Right renal pelvis (tissue), 4 donors: ENCODE measurements at places on chromosomes 4 and X. TPM values are rescaled to one million over a fixed set of nuclear protein-coding genes. Genes with fewer than 3 reads are reported as not detected.

The VEGFC gene
- polyA plus RNA-seq = 21.2 TPM

The RS1 gene
- 0.06 TPM for polyA plus RNA-seq

The ZXDA gene
- polyA plus RNA-seq = 5.3 TPM

The SPANXN2 gene
- polyA plus RNA-seq = not detected

The ITM2A gene
- polyA plus RNA-seq = 99.4 TPM

The PNCK gene
- 8.0 TPM for polyA plus RNA-seq

The MID2 gene
- 11.0 TPM for polyA plus RNA-seq

The ZRSR2 gene
- 16.2 TPM for polyA plus RNA-seq

The TKTL2 gene
- polyA plus RNA-seq = not detected

The MAOB gene
- polyA plus RNA-seq = 56.4 TPM

The MAGEA1 gene
- polyA plus RNA-seq = not detected

The RBM47 gene
- polyA plus RNA-seq = 86.9 TPM

The AMER1 gene
- 7.2 TPM for polyA plus RNA-seq

The F8A2 gene
- not detected for polyA plus RNA-seq

The ZFP92 gene
- 0.82 TPM for polyA plus RNA-seq

The NXF2B gene
- polyA plus RNA-seq = 1.1 TPM

The DCLK2 gene
- polyA plus RNA-seq = 12.5 TPM

The LDB2 gene
- 108 TPM for polyA plus RNA-seq

The SLC6A14 gene
- polyA plus RNA-seq = 0.10 TPM

The RBMXL3 gene
- polyA plus RNA-seq = not detected

The PPP1R2C gene
- not detected for polyA plus RNA-seq

The MAGEA8 gene
- 0.10 TPM for polyA plus RNA-seq

The ZNF157 gene
- polyA plus RNA-seq = 0.89 TPM

The NPY1R gene
- 23.4 TPM for polyA plus RNA-seq

The ZFX gene
- 26.6 TPM for polyA plus RNA-seq

The SSX2 gene
- polyA plus RNA-seq = not detected

The GPR50 gene
- 0.08 TPM for polyA plus RNA-seq

The MAGEH1 gene
- polyA plus RNA-seq = 73.1 TPM

The TMEM144 gene
- polyA plus RNA-seq = 5.3 TPM
